Endodermal cell (in vitro differentiated cells): ENCODE measurements at places on chromosomes 6 and 20. TPM values are rescaled to one million over a fixed set of nuclear protein-coding genes. Genes with fewer than 3 reads are reported as not detected.

SASH1 gene
- 12.4 and 14.5 TPM in 2 replicates for total RNA-seq

KCNQ2 gene
- 61.8 to 72.1 TPM (median 62.8 TPM) in 3 replicates for total RNA-seq

CCDC28A gene
- 10.0 and 10.6 TPM in 2 replicates for total RNA-seq

VWA7 gene
- 0.29 to 0.95 TPM (median 0.54 TPM) in 3 replicates for total RNA-seq

SMLR1 gene
- 0.27 and 0.42 TPM in 2 replicates for total RNA-seq

MOXD1 gene
- 2.9 to 7.6 TPM (median 3.2 TPM) in 3 replicates for total RNA-seq

CENPW gene
- total RNA-seq = 27.3 to 68.1 TPM (median 57.4 TPM) in 3 replicates

DEFB128 gene
- total RNA-seq = not detected in 3 replicates

RGS19 gene
- total RNA-seq = 14.6 and 16.1 TPM in 2 replicates

ZNF391 gene
- total RNA-seq = 8.1 to 9.6 TPM (median 9.2 TPM) in 3 replicates

HLA-DRB5 gene
- total RNA-seq = 0.71 to 1.9 TPM (median 1.1 TPM) in 3 replicates

BCAS4 gene
- total RNA-seq = 9.5 and 9.6 TPM in 2 replicates

SNAI1 gene
- total RNA-seq = 13.1 to 19.0 TPM (median 13.5 TPM) in 3 replicates

ADNP gene
- 91.1 to 163 TPM (median 152 TPM) in 3 replicates for total RNA-seq

RAET1L gene
- total RNA-seq = not detected in 2 replicates

TAGAP gene
- total RNA-seq = not detected in 3 replicates

FABP7 gene
- total RNA-seq = 1.9 to 3.9 TPM (median 3.4 TPM) in 3 replicates

TRIM40 gene
- not detected in 2 replicates for total RNA-seq

TCP11 gene
- not detected in 2 replicates for total RNA-seq

NHLRC1 gene
- total RNA-seq = 0.70 and 0.88 TPM in 2 replicates

PTCRA gene
- total RNA-seq = not detected in 3 replicates

PKHD1 gene
- 0.14 and 0.20 TPM in 2 replicates for total RNA-seq

GSTA3 gene
- total RNA-seq = not detected in 3 replicates
